T-helper 9 cell (primary cell): ENCODE measurements at places on chromosomes 6 and 20.

DNA sequence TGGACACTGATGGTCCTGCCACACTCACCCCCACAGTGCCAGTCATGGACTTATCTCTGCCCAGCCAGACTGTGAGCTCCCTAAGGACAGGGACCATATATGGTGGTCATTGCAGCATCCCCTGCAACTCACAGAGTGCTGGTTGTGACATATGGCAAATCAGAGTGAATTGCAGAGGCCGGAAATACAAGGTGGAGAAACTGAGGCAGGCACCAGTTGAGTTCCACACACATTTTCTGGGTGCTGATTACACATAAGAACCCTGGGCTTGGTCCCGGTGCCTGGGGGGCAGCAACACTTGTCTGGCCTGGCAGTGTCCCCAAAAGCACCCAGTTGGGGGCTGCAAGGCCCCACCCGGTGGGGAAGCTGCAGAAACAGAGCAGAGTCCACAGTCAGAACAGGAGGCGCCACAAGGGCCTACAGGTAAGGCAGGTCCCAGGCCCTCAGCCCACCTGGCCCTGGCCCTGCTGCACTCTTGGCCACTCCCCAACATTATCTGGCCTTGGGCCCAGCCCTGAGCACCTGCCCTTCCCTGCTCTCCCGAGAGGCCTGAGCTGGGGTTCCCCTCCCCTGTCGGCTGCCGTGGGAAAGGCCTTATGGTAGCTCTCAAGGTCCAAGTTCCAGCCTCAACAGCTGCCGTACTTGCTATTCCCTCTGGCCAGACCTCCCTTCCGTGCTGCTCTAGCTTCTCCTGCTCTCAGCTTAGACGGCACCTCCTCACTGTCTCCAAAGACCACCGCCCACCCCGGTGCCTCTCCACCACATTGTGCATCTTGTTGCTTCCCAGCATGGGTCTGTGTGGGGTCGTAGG is 140.8 kb upstream of the PTPN1 start:
- DNase-seq, result no peak

DNA sequence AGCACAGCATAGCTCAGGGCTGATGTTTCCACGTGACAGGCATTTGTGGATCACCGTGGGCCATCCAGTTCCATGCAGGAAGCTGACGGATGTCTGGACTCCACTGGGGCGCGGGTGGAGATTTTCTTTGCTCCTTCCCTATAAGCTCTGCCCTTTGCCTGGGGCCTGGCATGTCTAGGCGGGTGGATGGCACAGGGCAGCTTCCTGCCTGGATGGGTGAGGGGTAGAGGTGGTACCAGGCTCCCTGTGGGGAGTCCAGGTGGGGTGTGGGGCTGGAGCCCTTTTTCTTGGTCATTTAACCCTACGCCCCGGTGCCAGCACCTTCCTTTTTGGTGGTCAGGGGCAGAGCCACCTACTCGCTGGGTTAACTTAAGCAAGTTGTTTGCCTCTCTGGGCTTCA is 10.4 kb downstream of the FAM110A start:
- no peak for DNase-seq

GRCh38 chr20:56554869-56555268 is 21.8 kb downstream of the FAM209B start:
- no peak for DNase-seq

DNA sequence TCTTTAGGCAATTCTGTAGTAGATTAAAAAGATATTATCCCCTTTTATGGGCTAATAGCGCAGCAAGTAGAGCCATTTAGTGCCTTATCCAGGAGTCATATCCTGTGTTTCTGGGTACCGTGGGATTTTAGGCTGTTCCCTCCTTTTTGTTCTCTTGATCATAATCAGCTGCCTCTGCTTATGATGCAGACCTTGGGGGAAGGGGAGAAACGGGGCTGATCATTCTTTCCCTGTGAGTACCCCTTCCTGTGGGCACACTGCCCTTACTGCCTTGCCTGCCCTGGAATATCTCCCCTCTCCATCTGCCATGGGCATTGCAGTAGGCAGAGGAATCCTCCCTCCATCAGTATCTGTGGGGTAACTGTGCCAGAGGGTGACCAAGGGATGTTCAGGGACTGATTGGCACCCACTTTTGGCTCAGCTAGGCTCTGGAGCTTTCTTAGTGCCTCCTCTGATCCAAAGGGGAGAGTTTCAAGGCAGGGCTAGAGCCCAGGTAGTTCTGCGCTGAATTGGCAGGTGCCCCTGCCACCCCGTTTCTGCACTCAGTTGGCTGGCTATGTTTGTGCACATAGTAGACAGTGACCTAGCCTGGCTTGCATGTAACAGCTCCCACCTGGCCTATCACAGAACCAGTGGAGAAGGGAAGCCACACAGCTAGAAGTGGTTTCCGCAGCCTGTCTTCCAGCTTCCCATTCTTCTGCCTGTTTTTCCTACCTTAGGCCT is 103.3 kb downstream of the FIG4 start:
- DNase-seq, result no peak

GRCh38 chr6:6494677-6495076 is 93.8 kb upstream of the LY86 start:
- DNase-seq, result no peak

DNA sequence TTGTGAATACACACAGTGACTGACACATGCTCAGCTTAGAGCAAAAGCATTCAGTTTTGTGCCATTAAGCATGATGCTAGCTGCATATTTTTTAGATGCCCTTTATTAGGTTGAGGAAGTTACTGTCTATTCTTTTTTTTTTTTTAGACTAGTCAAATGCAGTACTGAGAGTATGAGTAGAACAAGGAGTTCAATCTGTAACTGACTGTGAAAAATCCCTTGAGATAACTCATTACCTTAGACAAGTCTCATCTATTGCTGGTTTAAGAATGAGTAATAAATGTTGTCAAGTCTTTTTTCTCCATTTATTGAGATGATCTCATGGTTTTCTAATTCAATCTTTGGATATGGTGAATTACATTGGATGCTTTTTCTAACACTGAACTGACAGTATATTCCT is 23.2 kb downstream of the AHI1 start:
- no peak for DNase-seq

GRCh38 chr6:15779726-15780125 is 116.9 kb upstream of the DTNBP1 start:
- DNase-seq, result no peak

- DNase-seq, result no peak
Measured at GRCh38 chr6:388202-388903, 3.2 kb upstream of the IRF4 start.

GRCh38 chr20:36155629-36155971 is 1.1 kb downstream of the EPB41L1 start:
- DNase-seq, result no peak

- no peak for DNase-seq
Measured at GRCh38 chr6:160086754-160087153, 34.9 kb upstream of the SLC22A1 start.

DNA sequence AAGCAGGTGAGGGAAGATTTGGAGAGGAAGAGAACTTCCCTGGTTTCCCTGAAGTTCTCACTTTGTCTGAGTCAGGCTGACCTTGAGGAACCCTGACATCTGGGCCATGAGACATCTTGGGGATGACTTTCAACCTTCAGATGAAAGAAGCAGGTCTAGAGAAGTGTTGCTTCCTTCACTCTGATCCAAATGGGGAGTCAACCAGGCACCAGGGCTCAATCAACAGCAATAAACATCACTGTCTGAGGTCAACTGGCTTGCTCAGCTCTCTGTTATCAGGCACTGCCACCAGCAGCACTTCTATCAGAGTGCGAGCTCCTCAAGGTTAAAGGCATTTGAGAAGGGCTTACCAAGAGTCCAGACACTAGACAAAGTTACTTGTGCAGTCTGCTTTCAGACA is 6.3 kb downstream of the ACOT8 start:
- no peak for DNase-seq

DNA sequence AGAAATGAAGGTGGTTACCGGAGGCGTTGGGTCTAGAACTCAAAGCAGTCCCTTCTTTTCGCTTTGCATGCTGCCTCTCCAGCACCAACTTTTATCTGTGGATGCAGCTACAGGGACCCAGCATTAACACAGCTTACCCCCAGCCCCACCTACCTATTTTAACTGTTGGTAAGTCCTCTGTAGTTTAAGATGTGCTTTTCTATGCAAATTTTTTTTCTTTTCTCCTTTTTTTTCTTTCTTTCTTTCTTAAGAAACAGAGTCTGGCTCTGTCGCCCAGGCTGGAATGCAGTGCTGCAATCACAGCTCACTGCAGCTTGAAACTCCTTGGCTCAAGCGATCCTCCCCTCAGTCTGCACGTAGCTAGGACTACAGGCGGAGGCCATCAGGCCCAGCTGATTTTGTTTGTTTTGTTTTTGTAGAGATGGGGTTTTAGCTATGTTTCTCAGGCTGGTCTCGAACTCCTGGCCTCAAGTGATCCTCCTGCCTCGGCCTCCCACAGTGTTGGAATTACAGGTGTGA is 6.5 kb upstream of the USP45 start:
- no peak for DNase-seq

DNA sequence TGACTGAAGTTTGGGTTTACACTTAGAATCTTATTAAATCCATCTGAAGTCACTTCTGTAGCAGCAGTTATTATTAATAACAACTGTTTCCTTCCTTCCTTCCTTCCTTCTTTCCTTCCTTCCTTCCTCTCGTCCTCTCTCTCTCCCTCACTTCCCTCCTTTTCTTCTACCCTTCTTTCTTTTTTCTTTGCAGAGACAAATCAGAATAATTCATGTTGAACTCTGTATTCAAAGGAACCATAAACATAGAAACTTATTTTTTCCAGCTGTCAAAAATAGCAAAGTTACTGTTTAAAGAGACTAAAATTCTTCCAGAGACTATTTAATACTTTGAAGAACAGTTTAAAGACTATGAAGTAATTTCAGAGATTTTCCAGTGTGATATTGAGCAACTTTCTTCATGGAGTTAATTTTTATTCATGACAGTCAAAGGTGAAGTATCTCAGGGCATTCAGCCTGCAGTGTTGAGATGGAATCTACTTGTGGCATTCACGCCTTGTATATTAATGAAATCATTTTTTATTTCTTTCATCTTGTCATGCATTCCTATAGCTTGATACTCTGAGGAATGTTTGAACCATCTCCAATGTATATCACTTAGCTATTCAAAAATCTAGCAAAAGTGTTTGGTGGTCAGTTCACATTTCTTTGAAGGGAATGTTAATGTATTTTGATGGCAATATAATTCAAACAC is 109.7 kb downstream of the BCAS1 start:
- DNase-seq, result no peak

- no peak for DNase-seq
Measured at GRCh38 chr6:8387942-8388437, 47.4 kb downstream of the SLC35B3 start.

- DNase-seq, result no peak
Measured at GRCh38 chr6:56349194-56349593, 101.8 kb upstream of the COL21A1 start.

DNA sequence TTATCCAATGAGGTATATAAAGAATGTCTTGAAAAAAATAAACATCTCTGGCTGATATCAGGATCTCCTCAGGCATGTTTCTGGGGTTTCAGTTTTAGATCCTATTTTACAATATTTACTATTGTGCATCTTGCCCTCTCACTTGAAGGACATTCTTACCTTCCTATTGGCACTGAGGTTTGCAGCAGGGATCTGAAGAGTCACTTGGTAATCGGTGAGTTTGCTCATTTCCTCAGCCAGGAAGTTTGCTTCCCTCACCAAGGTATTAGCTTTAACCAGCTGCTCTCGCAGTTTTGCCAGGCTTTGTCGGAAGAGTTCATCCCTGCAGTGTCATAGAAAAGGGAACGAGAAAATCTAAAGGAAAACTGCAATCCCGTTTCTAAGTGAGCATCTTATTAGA is 101.9 kb upstream of the NUP153 start:
- no peak for DNase-seq

DNA sequence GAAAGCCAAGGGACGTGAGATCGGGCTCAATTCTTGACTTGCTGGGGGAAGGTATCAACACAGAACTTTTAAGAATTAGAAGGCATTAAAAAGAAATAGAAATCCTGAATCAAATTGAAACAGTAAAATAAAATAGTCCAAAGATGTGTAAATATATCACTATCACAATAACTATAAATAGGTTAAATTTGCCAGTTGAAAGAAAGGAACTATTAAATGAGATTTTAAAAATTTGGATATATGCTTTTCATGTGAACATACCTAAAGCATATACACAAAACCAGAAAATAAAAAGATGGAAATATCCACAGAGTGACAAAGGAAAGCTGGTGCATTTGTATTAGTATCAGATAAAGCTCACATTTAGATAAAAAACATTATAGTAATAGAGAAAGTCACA is 152.4 kb upstream of the ESR1 start:
- DNase-seq, result no peak

DNA sequence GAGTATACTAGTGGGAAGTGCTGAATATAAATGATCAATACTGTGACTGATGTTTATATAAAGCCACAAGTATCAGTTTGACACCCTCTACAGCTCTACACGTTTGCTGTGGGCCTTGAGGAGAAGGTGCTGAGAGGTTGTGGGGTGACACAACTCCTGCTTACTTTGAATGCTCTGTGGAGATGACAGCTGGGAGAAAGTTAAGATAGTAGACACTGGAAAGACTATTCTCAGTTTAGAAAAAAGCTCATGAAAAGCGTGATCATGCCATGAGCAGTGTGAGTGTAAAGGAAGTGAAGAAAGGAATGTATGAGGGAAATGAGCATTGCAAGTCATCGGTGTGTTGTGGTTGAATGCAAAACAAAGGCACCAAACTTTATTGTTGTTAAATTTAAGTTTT is 215.8 kb downstream of the UTRN start:
- no peak for DNase-seq

GRCh38 chr20:32749914-32750637 is 6.8 kb upstream of the COMMD7 start:
- no peak for DNase-seq
